ENCODE measurements at places on chromosomes 1 and 21.

- DNase-seq: no peak
Observed at GRCh38 chr1:69952676-69953075, 252.7 kb downstream of the LRRC40 start.

DNA sequence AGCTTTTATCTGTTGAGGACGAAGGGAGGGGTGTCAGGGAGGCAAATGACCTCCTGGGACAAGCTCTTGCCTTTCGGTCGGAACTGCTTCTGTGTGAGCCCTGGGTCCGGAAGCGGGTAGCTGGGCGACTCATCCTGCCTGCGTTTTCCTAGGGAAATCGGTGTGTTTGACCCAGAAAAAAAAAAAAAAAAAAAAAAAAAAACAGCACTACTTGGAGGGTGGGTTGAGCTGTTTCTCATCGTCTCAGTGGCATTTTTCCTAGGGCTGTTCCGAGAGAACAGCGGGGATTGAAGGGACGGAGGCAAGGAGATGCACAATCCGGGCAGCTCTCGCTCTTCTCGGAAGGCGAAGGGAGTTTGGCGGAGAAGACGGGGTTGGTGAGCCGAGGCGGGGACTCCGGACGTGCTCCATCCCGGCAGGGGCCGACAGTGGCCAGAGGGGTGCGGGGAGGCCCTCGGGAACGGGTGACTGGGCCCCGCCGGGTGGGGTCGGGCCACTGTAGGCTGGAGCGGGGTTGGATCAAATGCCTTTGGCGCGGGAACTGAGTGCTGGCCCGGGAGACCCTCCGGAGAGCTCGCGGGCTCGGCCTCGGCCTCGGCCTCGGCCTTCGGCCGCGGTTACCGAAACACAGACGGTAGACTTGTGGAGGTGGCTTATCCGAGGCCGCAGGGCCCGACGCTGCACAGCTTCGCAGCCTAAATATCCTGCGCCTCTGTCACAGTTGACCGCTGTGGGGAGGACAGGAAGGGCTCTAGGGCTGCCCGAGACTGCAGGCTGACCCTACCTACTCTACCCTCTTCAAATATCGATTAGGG lies 2.4 kb upstream of the BARHL2 start:
- no peak for DNase-seq

DNA sequence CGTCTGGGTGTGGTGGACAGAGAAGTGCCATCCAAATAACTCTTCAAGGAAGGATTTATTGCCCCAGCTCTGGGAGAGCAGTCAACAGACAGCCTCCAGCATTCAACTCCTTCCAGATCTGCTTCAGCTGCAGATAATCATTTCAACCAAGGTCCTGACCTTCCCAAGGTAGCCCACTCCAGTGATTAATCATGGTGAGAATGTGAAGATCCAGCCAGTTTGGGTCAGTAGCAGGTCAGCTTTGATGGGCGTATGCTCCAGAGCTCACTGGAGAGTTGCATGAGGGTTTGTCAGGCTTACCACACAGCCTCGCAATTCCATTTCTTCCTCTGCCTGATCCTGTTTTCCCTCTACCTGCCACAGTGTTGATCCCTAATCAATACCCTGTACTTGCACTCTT lies 214.5 kb upstream of the ZRANB2 start:
- no peak for DNase-seq

DNA sequence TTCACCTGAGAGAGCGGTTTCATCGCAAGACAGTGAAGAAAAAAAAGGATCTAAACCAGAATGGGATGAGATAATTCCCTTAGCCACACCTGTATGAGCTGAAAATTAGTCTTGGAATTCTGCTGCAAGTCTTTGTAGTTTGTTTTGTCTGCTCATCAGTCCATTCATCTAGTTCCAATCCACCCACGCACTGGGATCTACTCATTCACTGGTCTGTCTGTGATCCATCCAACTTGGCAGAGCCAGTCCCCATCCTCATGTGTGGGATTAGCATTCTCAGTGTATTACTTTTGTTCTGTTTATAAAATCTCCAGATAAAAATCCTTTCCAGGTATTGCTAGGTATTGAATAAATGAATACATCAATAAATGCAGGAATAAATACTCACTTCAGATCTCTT lies 266.5 kb upstream of the USP24 start:
- DNase-seq: no peak
